ENCODE measurements at places on chromosomes 1 and 21. TPM values are rescaled to one million over a fixed set of nuclear protein-coding genes. Genes with fewer than 3 reads are reported as not detected.

DNA sequence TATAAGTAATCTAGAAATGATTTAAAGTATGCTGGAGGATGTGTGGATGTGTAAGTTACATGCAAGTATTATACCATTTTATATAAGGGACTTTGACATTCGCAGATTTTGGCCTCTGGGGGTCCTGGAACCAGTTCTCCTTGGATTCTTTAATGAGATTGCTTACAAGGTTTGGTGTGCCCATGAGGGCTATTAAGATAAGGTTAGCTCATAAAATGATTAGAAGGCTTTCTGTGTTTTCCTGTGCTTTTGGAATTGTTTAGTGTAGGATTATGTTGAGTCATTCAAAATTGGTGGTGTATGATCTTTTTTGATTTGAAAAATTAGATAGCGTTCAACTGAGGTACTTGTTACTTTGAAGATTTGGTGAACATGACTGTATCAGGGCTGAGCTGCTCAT lies 5.6 kb downstream of the USP25 start:
- no peak for DNase-seq

GRCh38 chr1:18954270-18955071 lies 2.0 kb downstream of the IFFO2 start:
- no peak for DNase-seq

DNA sequence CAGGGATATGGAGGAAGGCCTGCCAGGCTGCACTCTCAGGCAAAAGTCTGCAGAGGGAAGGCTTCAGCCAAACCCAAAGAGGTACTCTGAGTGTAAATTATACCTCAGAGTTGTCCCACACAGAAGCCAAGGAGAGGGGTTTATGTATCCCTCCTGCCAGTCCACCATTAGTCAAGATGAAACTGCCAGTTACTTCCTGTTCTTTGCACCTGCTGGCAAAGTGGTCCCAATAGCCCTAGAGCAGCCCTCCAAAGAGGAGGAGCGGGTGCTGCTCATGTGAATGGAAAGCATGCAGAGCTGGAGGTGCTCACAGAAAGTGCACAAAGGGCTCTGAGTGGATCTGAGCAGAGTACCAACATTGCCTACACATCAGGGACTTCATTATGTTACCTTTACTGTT lies 37.1 kb upstream of the MCOLN3 start:
- no peak for DNase-seq

DNA sequence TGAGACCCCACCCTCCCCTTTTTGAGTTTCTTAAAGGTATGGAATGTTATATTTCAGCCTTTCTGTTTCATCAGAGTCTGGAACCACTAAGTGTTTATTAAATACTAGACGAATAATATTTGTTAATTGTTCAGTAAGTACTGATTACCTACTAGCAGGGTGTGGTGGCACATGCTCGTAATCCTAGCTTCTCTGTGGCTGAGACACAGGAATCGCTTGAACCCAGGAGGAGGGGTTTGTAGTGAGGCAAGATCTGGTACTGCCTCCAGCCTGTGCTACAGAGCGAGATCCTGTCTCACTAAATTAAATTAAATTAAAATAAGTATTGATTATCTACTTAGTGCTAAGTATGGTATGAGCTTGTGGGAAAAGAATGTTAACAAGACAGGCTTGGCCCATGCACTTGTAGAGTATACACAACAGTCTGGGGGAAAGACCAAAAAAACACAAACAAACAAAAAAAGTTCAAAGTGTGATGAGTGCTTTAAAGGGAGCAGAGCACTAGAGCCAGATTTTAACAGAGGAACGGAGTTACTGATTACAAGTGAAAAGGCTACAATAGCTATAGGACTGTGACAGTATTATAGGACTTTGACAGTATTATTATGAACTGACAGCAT lies 2.4 kb downstream of the CEPT1 start:
- no peak for DNase-seq

DNA sequence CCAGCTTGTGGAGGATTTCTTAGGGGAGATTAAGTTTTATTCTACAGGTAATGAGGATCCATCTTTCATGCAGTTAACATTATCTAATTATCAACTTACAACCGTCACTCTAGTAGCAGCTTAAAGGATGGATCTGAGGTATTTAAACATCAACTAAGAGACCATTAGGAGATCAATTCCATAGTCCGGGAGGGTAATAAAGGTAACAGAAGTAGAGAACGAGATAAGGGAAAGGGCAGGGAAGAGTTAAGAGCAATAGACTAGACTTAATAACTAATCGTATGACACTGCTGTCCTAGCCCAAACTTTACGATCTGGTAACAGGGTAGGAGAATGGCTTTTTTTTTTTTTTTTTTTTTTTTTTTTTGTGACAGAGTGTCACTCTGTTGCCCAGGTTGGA lies 19.5 kb upstream of the CCDC17 start:
- no peak for DNase-seq

GRCh38 chr1:29685387-29685786 lies 449.1 kb downstream of the PTPRU start:
- DNase-seq: no peak

The C1QA gene
- polyA plus RNA-seq: 14.8 TPM

- no peak for DNase-seq
Observed at GRCh38 chr1:154213274-154213673, 7.1 kb upstream of the CFAP141 start.

DNA sequence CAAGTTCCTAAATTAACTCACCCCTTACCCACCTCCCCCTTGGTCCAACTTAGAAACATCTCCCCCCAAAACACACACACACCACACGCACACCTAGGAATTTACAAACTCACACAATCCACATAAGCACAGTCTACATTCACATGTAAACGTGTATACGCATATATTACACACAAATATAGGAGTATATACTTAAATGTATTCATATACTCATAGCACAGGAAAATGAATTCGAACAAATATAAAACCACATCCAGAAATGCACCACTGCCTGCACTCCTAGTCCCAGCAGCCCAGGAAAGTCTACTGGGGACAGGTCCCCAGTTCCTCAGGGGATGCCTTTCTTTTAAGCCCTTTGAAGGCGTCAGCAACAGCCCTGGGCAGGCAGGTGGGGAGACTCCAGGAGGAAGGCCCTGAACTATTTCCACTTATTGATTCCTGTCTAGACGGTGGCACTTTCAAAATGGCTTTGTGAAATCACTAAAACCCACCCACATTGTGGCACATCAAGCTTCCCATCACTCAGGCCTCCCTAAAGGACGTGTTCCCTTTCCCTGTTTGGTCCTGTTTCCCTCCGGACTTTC lies 3.1 kb upstream of the DMBX1 start:
- DNase-seq: no peak

- DNase-seq: no peak
Observed at GRCh38 chr1:182845379-182845778, 6.2 kb downstream of the DHX9 start.

GRCh38 chr1:82466416-82466815 lies 665.7 kb downstream of the ADGRL2 start:
- no peak for DNase-seq

All from renal pelvis (tissue), 12 donors.